ENCODE measurements at places on chromosomes 6 and 20.

- no peak for DNase-seq
These were observed 167.0 kb downstream of the LRFN2 start for GRCh38 chr6:40419946-40420728.

DNA sequence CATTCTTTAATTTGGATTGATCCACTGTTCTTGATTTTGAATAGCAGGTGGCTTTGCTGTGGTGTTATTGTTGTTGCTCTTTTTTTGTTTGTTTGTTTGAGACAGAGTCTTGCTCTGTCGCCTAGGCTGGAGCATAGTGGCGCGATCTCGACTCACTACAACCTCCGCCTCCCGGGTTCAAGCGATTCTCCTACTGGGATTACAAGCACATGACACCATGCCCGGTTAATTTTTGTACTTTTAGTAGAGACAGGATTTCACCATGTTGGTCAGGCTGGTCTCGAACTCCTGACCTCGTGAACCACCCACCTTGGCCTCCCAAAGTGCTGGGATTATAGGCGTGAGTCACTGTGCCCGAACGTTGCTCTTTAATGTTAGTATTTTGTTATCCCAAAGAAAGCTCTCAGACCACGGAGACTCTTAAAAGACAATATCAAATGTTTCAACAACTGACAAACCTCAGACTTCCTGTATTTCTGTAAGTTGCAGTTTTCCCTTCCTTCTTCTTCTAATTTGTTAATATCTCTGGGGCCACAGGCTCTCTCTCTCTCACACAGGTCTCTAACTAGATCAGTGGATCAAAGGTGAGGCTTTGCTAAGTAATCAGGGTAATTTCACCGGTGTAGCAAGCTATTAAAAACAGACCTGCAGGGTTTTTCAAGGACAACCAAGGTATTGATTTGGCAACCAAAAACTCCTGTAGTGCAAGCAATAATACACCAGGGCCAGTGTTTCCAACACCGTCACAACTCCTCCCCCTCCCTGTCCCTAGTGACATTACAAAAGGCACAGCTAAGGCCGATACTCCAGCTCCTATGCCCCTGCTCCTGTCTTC is 48.8 kb upstream of the ZNF217 start:
- DNase-seq, result no peak

DNA sequence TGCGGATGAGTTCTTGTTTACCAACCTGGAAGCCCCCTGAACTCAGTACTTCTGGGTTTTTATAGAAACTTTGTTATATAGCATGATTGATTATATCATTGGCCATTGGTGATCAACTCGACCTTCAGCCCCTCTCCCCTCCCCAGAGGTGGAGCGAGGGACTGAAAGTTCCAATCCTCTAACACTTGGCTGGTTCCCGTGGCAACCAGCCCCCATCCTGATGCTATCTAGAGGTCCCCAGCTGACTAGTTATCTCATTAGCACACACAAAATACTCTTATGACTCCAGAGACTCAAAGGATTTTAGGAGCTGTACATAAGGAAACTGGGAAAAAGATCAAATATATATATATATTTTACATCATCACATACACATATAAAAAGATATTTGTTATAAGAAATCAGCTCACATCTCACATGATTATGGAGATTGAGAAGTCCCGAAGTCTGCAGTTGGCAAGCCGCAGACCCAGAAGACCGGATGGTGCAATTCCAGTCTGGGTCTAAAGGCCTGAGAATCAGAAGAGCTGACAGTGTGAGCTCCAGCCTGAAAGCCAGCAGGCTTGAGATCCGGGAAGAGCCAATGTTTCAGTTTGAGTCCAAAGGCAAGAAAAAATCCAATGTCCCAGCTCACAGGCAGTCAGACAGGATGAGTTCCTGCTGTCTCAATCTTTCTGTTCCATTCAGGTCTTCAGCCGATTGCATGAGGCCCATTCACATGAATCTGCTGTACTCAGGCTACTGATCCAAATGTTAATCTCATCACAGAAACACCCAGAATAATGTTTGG is 179.3 kb upstream of the DTNBP1 start:
- no peak for DNase-seq

DNA sequence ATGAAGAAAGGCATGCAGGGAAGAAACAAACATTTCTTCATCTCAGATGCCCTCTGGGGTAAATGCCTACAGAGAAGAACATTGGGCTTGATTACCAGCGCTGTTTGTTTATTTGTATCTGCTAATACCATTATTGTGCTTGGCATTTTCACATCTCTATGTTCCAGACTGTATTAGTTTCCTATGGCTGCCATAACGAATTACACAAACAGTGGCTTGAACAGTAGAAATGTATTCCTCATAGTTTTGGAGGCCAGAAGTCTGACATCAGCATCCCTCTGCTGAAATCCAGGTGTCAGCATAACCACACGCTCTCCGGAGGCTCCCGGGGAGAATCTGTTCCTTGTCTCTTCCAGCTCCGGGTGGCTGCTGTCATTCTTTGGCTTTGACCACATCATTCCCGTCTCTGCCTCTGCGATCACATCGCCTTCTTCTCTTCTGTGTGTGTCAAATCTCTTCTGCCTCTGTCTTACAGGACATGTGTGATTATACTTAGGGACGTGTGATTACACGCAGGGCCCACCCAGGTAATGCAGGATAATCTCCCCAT is 241.6 kb upstream of the SUPT3H start:
- DNase-seq, result no peak

DNA sequence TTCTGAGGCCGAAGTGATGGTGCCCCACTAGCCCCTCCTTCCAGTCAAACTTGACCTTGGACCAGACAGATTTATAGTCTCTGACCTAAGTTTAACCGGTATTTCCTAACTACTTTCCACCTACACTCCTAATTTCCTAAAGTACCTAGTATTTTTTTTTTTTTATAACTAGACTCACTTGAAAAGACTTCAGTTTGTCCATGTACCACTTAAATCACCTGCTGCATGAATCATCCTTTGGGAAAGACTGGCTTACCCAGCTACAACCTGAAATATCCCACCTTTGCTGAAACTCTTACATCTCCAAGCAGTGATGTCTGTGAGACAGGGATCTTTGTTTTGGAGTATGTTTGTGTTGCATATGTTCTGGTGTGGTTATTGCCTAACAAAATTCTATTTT is 71.1 kb downstream of the ZDHHC14 start:
- no peak for DNase-seq

DNA sequence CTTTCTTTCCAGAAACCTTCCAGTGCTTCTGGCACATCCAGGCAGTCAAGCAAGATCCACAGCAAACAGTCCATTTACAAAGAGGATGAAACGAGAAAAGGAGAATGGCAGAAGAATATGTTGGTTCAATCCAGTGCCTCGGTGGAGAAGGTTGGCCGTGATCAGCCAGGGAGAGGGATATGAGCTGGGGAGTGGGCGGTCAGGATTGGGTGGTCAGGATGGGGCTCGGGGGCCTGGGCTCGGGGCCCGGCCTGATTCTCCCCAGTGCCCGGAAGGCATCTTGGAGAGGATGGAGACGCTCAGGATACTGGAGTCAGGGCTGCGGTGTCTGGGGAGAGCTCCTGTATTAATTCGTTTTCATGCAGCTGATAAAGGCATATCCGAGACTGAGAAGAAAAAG is 61.3 kb downstream of the EFCAB8 start:
- DNase-seq, result no peak

DNA sequence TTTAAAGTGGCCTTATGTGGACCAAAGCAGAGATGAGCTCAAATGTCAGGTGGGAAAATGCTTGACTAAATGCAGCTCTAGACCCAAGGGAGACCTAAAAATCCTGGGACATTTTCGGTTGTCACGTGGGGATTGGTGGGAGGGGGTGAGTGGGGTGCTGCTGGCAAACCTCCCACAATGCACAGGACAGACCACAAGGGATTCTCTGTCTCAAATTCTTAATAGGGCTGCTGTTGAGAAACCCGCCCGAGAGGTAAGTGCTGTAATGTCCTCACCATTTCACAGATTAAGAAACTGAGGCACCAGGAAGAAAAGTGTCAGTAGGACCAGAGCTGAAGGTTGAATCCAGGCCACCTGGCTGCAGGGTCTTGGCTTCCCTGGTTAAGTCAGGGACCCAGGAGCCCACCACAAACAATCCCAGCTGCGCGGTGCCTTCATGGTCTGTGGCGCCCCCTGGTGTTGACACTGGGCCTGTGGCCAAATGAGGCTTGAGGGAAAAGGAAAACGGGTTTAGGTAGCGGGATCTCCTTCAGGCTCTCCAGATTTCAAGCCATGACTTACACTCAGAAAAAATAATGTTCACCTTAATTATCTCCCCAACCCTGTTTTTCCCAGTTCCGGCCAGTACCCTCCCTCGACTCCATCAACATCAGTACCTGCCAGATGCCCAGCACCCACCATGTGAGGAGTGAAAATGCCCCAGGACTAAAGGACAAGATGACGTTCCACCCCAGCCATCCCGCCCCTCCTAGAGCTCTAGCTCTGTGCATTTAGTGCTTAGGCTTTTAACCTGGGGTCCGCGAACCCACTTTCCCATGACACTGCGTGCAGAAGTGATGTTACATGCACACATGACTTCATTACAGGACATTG is 7.2 kb downstream of the HLA-G start:
- DNase-seq, result peak; percentile 32

Data from activated T-cell treated with anti-CD3 and anti-CD28 coated beads for 24 hours (primary cell).